ENCODE measurements at places on chromosomes 12 and 14.

DNA sequence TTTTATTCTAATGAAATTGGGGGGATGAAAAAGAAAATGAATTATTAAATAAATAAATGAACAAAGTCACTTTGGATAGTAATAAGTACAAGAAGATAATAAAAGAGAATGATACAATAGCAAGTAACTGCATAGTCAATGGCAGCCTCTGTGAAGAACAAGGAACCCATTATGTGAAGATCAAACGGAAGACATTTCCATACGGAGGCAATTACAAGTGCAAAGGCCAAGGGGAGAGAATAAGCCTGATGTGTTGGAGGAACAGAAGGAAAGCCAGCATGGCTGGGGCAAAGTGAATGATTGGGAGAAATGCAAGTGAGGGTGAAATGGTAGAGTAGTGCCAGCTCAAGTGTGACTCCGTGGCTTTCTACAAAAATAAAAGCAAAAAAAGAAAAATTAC, 43.9 kb upstream of the CHPT1 start:
- DNase-seq = no peak

DNA sequence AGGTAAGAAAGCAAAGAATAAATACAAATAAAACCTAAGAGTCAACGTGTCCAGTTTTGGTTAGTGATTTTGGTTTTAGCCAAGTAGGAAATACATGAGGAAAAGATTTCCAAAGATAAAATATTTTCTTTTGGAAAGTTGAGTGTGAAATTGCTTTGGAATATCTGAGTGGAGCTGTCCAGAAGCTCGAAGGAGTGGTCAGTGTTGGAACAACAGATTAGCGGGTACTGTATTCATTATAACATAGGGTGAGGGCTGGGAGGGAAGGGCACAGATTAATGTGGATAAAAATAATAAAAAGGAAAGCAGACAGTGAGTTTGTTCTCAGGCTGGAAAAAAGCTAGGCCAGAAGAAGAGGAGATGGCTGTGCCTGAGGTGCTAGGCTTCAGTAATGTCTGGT, 101.5 kb upstream of the SLCO1C1 start:
- no peak for DNase-seq

DNA sequence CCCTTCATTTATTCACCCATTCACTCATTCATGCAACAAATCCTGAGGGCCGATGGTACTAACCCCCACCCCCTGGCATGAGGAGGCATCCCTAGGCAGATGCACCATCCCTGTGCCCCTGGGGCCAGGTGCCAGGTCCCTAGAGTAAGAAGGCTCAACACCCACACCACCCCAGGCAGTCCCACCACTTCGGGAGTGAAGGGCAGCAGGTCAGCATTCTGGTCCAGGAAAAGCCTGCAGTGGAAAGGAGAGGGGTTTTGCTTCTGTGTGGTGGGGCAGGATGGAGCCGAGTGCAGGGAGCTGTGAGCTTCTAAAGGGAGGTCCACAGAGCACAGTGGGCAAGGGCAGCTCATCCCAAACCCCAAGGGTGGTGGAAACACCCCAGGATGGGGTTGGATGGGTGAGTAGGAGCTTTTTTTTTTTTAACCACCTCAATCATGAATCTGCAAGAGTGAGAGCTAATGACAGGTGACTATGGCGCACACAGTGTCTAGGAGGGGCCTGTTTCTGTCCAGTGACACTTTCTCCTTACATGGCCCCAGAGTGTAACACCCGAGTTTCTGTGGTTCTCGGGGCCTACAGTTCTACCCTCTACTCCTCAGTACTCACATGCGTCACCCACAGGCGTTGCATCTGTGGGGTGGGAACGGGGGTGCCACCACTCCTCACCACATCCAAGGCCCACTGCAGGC, 414.3 kb downstream of the TMEM121 start:
- DNase-seq = no peak

DNA sequence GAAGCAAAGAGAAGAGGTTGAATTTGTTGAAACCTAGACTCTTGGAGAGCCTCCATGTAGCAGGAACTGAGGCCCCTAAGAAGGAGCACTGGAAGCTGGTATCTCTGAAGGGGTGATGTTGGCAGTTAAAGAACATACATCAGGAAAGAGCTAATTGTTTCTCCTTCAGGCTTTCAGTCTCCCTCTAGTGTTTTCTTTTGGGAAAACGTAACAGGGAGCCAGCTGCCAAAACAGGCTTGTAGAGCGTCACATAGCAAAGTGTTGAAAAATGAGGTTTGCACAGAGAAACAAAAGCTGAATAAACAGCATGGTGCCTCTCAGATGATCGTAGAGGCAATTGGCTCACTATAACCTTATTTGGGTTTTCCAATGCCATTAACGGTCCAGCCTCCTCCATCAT, 46.9 kb upstream of the CAND1 start:
- DNase-seq = peak; percentile 24

DNA sequence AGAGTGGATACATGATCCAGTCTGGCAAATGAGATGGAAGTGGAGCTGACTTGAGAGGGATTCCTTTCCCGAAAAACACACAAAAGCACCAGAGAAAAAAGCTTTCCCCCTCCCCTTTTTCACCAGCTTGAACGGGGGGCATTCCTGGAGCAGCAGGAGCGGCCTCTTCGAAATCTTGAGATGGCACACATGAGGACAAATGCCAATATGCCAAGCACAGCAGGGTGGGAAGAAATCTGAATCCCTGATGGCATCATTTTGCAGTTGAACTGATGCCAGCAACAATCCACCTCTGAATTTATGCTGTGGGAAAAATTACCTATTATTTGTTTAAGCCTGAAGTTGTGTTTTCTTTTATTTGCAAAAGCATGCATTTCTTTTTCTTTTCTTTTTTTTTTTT, 29.7 kb upstream of the BICD1 start:
- DNase-seq = no peak

DNA sequence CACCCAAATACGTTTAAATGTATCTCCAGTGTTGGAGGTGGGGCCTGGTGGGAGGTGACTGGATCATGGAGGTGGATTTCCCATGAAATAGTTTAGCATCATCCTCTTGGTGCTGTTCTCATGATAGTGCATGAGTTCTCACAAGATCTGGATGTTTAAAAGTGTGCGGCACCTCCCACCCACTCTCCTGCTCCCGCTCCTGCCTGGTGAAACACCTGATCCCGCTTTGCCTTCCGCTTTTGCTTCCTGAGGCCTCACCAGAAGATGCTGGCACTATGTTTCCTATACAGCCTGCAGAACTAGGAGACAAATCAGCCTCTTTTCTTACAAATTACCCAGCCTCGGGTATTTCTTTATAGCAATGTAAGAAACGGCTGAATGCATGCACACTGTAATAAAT, 20.1 kb downstream of the EIF5 start:
- no peak for DNase-seq

DNA sequence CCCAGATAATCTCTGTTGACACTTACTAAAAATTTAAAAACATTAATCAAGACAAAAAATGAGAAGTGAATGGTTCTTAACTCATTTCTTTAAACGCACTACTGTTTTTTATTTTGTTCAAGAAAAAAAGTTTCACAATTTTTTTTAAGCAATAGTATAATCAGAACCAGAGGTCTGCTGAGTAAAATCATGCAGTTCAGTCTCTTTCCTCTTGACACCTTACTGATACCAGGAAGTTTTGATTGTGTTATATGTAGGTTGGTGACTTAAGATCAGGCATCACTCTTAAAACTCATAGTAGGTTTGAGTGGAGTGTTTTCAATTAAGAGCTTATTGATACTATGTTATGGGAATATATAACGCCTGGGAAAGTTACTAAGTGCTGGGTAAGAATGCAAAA, 121.4 kb downstream of the TRMT5 start:
- DNase-seq = no peak

Measured in fibroblast of skin of scalp (primary cell).